ENCODE measurements at places on chromosomes 1 and 21. TPM values are rescaled to one million over a fixed set of nuclear protein-coding genes. Genes with fewer than 3 reads are reported as not detected.

The RORC gene
- 6.8 TPM for polyA plus RNA-seq

The ELF3 gene
- 0.15 TPM for polyA plus RNA-seq

The BARHL2 gene
- not detected for polyA plus RNA-seq

The FBXO28 gene
- 5.4 TPM for polyA plus RNA-seq

The NRAS gene
- 4.2 TPM for polyA plus RNA-seq

The NEXN gene
- polyA plus RNA-seq, result 935 TPM

The DLGAP3 gene
- not detected for polyA plus RNA-seq

The OR6K3 gene
- polyA plus RNA-seq, result not detected

The SERTAD4 gene
- 0.95 TPM for polyA plus RNA-seq

The OR2T2 gene
- polyA plus RNA-seq, result not detected

The COL18A1 gene
- polyA plus RNA-seq, result 65.6 TPM

The GSTM1 gene
- 39.5 TPM for polyA plus RNA-seq

The CFHR4 gene
- not detected for polyA plus RNA-seq

The PLA2G2A gene
- 107 TPM for polyA plus RNA-seq

The FCGR3B gene
- polyA plus RNA-seq, result 0.15 TPM

The RGS8 gene
- not detected for polyA plus RNA-seq

The AADACL4 gene
- not detected for polyA plus RNA-seq
